ENCODE measurements at places on chromosomes 6 and 20.

DNA sequence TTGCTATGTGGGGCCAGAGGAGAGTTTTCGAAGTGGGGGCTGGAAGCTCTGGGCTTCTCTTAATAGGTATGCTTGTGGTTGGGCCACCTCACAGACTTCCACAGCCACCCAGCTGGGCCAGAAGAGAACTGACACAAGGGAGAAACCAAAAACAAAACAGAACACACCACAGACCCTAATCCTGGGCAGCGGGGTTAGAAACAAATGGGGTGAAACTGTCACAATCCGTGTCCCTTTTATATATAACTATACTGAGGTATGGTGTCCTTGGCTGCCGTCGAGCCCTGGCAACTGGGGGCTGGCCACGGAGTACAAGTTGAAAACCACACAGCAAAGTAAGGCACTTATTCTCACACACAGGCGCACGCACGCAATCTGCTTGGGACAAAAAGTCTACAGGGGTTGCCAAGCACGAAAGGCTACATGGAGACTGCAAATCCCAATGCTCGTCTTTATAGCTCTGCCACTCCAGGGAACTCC lies 78.3 kb downstream of the TRAM2 start:
- DNase-seq, result no peak

- DNase-seq, result no peak
Observed at GRCh38 chr6:118309337-118310093, 238.6 kb upstream of the PLN start.

GRCh38 chr20:9390441-9390840 lies 123.9 kb upstream of the LAMP5 start:
- no peak for DNase-seq

- no peak for DNase-seq
Observed at GRCh38 chr6:158640519-158640918, 4.0 kb downstream of the DYNLT1 start.

DNA sequence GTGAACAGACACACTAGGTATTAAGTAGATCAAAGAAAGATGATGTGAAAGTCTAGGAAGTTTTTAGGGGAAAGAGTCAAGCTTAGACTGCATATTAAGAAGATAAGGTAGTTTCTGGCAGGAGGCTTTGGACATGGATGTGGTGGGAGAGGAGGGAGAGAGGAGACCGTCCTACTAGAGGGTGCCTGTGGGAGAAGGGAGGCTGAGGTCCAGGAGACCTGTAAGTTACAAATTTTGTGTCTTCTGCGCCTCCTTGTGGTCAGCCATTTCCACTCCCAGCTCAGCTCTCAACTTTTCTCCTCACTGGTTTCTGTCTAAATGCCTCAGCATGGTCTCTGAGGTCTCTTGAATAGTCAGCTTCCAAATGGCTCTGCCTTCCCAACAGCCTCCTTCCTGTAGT lies 193.5 kb downstream of the UNC5CL start:
- DNase-seq, result peak; percentile 12

- no peak for DNase-seq
Observed at GRCh38 chr6:33783781-33784520, 5.0 kb downstream of the LEMD2 start.

GRCh38 chr6:128135325-128135724 lies 234.5 kb upstream of the THEMIS start:
- DNase-seq, result no peak

DNA sequence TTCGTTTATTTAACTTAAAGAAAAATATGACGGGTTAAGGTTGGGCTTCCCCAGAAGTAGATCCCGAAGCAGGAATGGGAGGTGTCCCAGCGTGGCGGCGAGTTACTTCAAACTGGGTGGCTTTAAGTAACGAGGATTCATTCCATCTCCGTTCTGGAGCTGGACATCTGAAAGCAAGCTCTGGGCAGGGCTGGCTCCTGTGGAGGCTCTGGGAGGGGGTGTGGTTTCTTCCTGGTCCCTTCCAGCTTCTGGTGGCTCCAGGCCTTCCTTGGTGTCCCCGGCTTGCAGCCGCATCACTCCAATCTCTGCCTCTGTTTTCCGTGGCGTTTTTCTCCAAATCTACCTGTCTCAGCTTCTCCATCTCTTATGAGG lies 47.3 kb upstream of the BHLHE23 start:
- no peak for DNase-seq

GRCh38 chr6:42400061-42400760 lies 51.5 kb downstream of the TRERF1 start:
- no peak for DNase-seq

- DNase-seq, result no peak
Observed at GRCh38 chr6:16496210-16496609, 257.8 kb downstream of the GMPR start.

- DNase-seq, result no peak
Observed at GRCh38 chr20:7971536-7972280, 31.4 kb upstream of the HAO1 start.

DNA sequence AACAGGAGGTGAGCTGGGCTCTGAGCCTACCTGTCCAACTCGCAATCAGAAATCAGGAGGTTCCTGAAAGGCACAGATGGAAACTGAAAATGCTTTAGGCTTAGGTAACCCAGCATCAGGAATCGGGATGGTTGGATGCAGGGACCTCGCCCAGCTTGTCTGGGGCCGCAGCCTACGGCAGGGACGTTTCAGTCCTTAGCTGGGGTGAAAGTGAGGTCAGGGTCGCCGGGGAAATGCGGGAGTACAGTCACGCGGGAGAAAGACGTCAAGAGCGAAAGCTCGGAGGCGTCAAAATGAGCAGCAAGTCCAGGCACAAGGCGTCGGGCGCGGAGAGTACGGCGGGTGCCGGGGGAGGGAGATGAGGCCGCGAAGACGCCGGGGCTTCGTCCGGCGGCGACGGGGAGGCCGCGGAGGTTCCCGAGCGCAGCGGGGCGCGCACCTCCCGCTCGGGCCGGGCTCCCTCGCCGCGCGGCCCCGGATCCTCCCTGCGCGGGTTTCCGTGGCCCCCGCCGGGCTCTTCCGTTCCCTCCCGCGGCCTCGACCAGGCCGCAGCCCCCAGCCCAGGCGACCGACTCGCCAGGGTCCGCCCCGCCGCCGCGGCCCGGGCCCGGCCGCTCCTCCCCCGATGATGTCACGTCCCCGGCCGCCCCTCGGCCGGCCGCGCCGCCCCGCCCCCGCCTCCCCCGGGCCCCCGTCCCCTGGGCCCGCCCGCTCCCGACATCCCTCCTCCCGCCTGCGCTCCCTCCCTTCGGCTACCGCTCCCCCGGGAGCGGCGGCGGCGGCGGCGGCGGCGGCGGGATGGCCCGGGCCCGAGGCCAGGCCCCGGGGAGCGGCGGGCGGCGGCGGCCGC lies at the start of gene EBF4:
TSS of gene EBF4 (plus strand) at position 745 of the 850 bp plus-strand sequence. CDS start 866 bp downstream, outside the sequence.
- peak; percentile 67 for DNase-seq

DNA sequence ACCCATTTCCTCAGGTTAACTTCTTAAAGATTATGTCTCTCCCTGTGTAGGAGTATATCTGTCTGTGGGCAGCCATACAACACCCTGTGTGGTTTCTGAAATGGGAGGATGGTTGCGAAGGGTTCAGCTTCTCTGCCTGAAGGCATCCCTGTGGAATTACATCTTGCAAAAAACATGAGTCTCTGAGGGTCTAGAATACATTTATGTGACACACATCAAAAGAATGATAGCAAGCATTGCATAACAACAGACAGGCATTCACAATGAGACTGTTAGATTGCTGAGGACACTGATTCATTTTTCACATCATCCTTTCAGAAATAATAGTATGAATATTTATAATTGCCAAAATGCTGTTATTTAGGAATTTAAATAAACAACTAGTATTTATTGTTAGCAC lies 670.9 kb downstream of the HTR1B start:
- DNase-seq, result no peak

DNA sequence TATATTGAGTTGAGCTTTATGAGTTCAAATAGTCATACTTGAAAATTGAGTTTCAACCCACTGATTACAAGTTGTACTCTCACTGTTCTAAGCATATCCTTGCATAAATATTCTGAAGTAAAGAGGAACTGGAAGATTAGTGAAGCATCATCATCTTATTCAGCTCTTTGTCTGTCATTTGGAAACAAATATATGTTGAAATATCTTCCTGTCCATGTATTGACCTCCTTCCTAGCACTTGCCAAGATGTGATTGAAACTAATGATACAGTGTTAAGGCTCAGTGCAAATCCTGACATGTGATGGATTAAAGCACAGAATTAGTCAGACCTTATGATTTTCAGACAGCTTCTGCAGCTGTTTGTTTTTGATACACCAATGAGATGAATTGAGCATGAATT lies 434.3 kb downstream of the TBC1D32 start:
- DNase-seq, result no peak

GRCh38 chr6:64012351-64013001 lies 376.9 kb downstream of the PHF3 start:
- DNase-seq, result no peak

GRCh38 chr6:129006724-129007514 lies 124.0 kb downstream of the LAMA2 start:
- DNase-seq, result no peak

DNA sequence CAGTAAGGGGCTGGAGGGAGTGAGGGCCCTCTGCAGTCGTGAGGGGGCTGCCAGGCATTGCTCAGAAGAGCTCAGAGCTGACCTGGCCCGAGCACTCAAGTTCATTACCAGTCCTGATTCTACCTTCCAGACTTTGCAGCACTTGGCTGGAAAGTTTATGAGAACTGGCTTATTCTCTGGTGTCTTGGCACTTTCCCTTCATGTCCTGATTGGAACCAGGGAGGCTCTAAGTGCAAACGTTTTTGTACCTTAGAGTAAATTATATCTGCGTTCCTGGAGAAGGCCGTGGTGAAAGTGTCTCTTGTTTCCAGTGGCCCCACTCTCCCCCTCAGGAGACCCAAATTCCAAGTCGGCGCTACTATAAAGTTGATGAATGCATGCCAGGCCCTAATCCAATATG lies 402.3 kb downstream of the CDC5L start:
- DNase-seq, result no peak

GRCh38 chr6:139699335-139699734 lies 324.9 kb upstream of the CITED2 start:
- DNase-seq, result no peak

GRCh38 chr6:20744911-20745557 lies 210.8 kb downstream of the CDKAL1 start:
- DNase-seq, result no peak
